ENCODE measurements at places on chromosomes 3 and 15.
A peak's percentile ranks its signal among the peaks of the same experiment; 100 is the strongest.

DNA sequence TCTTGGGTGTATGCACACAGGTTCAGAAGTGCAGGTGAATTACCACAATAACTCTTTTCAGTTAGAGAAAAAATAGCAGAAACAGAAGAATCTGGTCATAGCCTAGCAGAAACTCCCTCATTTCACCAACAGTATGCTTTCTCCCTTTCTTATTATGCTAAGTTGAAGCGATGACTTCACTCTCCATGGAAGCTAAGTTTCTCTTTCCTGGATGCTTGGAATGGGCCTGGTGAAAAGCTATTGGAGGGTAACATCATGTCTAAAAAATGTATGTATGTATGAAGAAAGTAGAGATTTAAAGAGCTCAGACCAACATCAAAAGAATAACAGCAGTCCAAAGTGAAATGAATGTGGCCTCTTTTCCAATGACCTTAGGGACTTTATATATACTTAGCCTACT, 145.5 kb downstream of the TIGIT start:
- DNase-seq: no peak

- DNase-seq: no peak
These were observed 720 bp upstream of the TNIK start for GRCh38 chr3:171460725-171461524.

- DNase-seq: no peak
These were observed 3.5 kb downstream of the DUSP7 start for GRCh38 chr3:52052831-52053306.

- no peak for DNase-seq
These were observed 36.7 kb upstream of the ZNF774 start for GRCh38 chr15:90315278-90315982.

DNA sequence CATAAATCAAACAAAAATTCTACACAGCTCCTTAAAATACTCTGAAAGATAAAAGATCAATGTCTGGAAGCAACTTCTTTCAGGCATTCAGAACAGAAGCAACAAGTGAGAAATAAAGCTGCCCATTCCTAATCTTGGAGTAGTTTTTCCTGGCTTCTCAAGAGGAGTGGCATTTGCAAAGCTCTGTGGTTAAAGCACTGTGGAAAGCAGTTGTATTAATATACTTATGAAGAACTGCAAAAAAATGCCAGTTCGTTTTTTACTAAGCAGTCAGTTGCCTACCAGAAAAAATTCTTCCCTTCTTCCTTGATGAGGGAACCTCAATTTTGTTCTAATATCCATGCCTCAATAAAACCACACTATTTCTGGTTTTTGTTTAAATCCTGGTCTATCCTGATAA, 197.8 kb downstream of the TNIK start:
- no peak for DNase-seq

- DNase-seq: no peak
These were observed 18.2 kb downstream of the LOXL1 start for GRCh38 chr15:73944161-73945129.

DNA sequence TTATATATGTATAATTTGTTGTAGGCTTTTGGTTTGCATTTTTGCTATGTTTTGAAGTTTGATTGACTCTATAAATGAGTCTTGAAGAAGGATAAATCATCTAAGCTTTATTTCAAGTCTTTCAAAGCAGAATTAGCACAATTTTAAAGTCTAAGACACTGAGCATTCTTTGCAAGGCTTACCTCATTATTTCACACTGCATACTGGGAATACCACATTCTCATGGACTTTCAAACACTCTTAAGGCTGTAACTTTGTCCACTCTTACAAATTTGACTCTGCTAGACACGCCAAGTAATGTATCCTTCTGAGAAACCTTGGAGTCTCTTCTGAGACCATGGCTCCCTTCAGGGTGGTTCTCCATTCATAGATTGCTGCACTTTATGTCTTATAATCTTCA, 281.3 kb upstream of the COL8A1 start:
- no peak for DNase-seq

- no peak for DNase-seq
These were observed 26.3 kb downstream of the KCNMB3 start for GRCh38 chr3:179224584-179224983.

- no peak for DNase-seq
These were observed 60.7 kb downstream of the TIMP4 start for GRCh38 chr3:12097971-12098370.

DNA sequence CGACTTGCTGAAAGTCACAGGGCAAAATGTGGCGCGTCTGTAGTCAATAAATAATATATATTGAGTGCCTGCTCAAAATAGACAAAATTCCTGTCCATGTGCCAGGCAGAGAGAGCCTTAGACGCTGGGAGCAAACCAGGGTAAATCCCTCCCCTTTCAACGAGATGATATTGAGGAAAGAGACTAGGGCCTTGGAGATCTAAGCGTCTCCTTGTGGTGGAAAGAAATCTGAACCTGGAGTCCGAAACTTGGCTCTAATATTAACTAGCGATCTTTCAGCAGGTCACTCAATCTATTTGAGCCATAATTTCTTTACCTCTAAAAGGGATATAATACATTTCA, 348 bp upstream of the DPP8 start:
- DNase-seq: no peak

DNA sequence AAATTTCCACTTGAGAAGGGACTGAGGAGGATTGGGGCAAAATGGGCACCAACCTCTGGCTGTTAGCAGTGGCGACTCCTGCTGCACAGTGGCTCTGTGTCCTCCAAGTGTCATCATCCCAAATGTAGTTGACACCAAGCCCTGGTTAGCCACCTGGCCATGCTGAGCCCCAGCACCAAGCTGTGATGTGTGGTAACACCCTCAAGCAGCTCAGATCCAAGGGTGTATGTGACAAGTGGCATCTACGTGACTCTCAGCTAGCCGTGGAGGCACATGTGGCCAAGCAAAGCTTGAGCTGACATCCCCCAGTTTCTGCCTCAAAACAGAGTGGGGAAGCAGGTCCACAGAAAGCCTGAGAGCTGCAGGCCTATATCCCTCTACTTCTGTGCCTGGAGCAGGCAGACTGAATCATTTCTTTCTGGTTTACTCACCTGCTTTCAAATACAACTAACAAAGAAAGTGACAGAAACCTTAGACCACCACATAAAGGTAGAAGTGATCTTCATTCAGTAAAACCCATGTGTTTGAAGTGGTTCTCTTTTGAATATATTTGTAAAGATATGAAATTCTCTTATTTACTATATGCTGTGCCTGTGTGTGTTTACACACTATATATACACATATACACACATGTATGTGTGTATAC, 40.0 kb downstream of the FOXP1 start:
- peak; percentile 5 for DNase-seq

GRCh38 chr3:142844339-142844977, 44.4 kb downstream of the PCOLCE2 start:
- DNase-seq: no peak

DNA sequence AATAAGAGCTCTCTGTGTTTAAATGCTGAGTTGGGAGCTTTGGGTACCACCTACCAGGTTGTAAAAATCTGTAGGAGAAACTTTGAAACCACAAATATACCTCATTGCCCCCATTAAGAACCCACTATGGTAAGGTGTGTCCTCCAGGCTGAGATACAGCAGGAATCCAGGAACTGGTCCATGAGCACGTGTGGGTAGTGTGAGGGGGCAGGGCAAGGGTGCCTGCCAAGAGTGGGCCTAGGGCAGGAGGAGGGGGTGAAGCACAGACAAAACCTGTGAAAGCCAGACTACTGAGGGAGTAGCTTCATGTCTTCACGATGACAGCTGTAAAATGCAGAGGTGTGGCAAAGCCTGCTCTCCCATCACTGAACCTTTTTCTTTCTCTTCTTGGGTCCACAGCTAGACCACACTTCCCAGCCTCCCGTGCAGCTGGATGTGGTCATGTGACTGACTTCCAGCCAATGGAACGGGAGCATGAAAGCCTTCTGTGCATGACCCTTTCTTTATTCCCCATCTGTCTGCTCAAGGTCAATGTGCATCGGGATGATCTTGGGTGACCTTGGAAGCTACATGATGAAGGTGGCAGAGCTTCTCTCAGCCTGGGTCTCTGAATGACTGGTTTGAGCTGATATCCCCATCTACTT, 51.1 kb upstream of the POMGNT2 start:
- DNase-seq: no peak

GRCh38 chr15:67607959-67608637, 65.6 kb downstream of the MAP2K5 start:
- DNase-seq: no peak

DNA sequence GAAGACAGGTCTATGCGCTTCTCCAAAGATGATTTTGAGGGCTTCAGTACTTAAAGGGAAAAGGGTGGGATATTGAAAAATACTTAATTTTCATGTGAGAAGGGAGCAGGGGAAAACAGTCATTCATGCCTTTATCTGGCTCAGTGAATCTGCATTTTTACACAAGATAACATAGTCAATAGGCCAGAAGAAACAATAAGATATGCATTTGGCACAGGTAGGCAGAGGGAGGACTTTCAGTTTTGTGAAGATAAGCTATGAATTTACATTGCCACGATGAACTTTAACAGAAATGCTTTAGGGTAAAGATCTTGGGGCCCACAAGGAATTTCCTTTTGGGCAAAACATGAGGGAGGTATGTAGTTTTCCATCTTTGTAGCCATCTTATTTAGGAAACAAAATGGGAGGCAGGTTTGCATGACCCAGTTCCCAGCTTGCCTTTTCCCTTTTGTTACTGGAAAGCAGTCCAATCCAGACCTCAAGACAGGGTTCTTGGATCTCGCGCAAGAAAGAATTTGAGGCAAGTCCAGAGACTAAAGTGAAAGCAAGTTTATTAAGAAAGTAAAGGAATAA, 504.2 kb downstream of the IGSF11 start:
- no peak for DNase-seq

- no peak for DNase-seq
These were observed 13.6 kb downstream of the RPAP1 start for GRCh38 chr15:41530363-41530956.

GRCh38 chr3:124401843-124402242, 328.4 kb upstream of the UMPS start:
- DNase-seq: no peak

GRCh38 chr3:126343649-126344035, 13.6 kb downstream of the KLF15 start:
- DNase-seq: no peak

DNA sequence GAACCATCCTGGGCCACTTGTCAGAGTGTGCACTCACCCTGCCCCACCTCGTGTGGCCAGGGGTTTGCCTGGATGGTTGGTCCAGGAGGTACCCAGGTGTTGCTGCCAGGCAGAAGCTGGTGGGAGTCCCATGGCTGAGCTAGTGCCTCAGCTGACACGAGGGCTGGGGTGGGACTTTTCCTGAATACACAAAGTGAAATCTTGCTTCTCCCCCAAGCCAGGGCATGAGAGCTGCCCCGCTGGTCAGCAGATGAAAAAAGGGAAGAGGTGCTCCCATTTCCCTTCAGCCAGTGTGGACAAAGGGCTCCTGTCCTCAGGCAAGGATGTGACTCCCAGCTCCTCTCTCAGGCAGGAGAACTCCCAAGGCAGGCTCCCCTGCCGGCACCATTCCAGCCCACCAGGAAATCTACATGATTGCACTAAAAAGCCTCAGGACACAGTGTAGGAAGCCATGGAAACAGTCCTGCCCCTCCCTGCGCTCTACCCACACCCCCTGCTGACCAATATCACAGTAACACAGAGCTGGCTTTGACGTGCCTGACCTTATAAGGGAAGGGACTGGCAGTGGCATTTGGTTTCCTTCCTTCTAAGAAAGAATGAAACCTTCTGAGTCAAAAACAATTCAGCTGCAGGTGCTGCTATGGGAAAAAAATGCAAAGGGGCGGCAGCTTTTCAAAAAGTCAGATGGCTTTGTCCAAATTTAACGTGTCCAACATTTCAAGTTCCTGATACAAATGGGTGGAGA, 33.9 kb downstream of the MYO5C start:
- DNase-seq: peak; percentile 40

DNA sequence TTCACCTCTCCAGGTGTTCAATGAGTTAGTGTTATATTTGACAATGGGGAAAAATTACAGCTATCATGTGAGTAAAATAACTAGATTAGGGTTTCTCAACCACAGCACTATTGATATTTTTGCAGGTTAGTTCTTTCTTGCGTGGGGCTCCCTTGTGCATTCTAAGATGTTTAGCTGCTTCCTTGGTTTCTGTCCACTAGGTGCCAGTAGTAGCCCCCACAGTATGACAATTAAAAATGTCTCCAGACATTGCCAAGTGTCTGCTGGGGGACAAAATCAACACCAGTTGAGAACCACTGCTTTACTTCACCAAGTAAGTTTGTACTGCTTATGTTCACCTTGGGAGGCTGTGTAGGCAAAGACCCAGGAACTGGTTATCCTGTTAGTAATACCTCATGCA, 618.7 kb downstream of the EDEM1 start:
- no peak for DNase-seq

GRCh38 chr15:76431971-76432370, 95.4 kb downstream of the ISL2 start:
- no peak for DNase-seq

DNA sequence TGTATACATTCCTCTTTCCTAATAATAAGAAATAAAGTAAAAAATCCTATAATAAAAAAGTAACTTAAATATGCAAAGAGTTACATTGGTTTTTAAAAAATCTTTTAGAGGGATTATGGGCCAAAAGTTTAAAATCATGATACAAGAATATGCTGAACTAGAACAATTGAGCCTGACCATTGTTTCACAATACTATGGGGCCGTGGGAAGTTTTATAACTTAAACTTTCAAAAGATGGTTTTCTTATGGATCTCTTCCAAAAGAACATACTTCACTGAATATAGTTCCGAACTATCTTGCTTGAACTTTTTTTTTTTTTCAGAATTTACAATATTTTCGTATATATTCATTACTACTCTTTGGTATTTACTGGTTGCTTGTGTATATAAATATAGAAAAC, 97.6 kb downstream of the NFKBIZ start:
- DNase-seq: no peak

GRCh38 chr15:69094124-69094921, 66.1 kb upstream of the GLCE start:
- no peak for DNase-seq

DNA sequence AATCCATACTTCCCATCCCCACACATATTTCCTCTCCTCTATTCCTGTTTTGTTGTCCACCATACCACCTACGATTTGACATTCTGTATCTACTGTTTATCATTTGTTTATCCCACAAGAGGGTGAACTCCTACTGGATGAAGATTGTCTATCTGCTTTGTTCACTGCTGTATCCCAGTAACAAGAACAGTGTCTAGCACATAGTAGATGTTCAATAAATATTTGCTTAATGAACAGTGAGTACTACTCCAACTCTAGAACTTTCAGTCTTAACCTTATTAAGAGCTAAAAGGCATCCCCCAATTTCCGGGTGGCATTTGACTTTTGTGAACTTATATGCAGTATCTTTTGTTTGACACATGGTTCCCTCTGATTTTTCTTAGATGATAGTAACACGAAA, 1.3 kb downstream of the PYGO1 start:
- no peak for DNase-seq
